ENCODE measurements at places on chromosomes 5 and 9.
A peak's percentile ranks its signal among the peaks of the same experiment; 100 is the strongest.

GRCh38 chr5:74390306-74390637, 250.3 kb downstream of the ENC1 start:
- DNase-seq: no peak

DNA sequence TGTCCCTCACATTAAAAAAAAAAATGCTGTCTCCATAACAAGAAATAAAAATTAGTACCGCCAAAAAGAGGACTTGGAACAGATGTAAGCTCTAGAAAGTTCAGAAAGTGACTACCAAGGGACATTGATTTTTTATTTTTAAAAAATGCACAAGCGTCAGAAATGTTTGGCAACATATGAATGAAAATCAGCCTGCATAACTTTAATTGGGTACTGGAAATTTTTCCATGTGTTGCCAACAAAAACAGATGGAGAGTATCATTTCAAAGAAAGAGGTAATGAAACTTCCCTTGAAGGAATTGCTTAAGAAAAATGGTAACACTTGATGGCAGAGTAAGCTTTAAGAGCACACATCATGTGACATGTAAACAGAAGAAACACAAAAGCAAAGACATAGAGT, 47.2 kb downstream of the OR2K2 start:
- no peak for DNase-seq

- DNase-seq: no peak
Measured at GRCh38 chr5:173753307-173754168, 134.6 kb upstream of the CPEB4 start.

- no peak for DNase-seq
Measured at GRCh38 chr5:62149879-62150278, 156.1 kb upstream of the KIF2A start.

- DNase-seq: peak; percentile 96
Measured at GRCh38 chr5:115544436-115545350, at the start of gene FEM1C. Gene FEM1C (minus strand): TSS chr5:115544775. CDS start chr5:115543493, 1,282 bp downstream.

- no peak for DNase-seq
Measured at GRCh38 chr9:132804576-132805295, 73.3 kb downstream of the AK8 start.

- DNase-seq: no peak
Measured at GRCh38 chr9:77866878-77867277, 164.7 kb downstream of the GNAQ start.

DNA sequence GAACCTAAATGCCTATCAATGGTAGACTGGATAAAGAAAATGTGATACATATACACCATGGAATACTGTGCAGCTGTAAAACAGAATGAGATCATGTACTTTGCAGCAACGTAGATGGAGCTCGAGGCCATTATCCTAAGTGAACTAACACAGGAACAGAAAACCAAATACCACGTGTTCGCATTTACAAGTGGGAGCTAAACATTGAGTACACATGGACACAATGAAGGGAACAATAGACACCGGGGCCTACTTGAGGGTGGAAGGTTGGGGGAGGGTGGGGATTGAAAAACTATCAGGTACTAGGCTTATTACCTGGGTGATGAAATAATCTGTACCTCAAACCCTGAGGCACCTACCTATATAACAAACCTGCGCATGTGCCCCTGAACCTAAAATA, 22.4 kb upstream of the DEPDC1B start:
- no peak for DNase-seq

DNA sequence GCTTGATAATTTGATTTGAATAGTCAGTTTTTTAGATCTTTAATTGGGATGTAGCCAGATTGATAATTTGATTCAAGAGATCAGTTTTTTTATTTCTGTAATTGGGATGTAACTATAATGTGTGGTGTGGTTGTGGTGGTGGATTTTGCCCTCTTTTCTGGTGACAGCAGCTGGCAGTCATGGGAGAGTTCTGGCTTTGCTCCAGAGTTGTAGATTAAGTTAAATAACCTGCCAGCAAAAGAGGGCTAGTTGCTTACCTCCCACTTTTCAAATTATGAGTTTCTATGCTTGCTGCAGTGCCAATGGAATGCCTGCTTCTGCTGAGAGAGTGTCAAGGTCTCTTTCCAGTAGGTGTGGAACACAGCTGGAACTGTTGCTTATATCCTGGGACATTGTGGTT, 315.1 kb downstream of the CCDC171 start:
- DNase-seq: no peak

- DNase-seq: no peak
Measured at GRCh38 chr5:73957397-73958001, 331.5 kb downstream of the ARHGEF28 start.

- no peak for DNase-seq
Measured at GRCh38 chr9:99069546-99069945, 35.4 kb upstream of the TGFBR1 start.

DNA sequence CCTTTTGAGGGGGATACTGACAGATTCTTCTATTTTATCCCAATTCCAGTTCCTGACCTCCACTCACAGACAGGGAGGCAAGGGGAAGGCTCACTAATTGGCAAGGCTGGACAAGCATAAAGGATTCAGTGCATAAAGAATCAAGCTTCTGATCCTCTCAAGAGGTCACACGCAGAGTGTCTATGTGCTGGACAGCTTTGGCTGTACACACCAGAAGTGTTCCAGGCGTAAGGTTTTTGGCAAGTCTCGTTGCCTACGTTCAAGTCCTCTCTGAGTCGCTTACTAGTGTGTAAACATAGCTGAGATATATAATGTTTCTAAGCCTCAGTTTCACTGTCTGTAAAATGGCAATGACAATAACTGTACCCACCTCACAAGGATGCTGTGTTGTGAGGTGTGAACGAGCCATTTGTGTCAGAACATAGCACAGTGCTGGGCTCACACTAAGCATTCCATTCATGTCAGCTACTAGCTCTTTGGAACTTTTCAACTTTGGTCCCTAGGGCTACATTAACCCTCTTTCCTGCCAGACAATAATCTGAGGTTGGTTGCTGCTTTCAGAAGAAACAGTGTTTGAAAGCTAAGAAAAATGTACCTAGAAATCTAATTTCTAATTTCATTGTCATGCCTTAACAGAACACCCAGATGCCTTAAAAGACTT, 52.1 kb downstream of the PALM2AKAP2 start:
- no peak for DNase-seq

DNA sequence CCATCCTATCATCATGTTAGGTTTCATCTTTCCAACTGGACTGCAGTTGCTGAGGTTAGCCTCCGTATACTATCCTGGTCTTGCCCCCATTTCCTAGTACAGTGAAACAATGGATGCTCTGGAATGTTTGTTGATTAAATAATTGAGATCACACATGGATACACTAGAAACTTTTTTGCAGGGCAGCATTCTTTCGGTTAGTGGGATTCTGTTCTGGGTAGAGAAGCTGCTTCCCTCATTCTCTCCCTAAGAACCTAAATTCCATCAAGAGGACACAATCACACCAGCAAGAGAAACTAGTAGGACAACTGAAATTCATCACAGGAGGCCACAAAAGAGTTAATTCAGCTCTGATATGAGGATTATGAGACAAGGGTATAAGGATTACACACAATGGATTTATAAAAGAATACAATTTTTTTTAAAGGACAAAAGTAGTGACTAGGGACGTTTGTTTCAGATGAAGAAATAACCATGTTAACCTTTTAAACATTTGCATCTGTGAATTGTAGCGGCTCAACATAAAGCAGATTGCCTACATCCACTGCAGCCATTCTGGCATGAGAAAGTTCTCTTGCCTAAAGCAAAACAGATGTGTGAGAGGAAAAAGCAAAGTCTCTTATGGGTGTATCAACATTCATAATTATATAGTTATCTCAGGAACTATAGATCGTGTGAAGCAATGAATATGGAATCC, 162.7 kb upstream of the LHFPL2 start:
- DNase-seq: no peak

DNA sequence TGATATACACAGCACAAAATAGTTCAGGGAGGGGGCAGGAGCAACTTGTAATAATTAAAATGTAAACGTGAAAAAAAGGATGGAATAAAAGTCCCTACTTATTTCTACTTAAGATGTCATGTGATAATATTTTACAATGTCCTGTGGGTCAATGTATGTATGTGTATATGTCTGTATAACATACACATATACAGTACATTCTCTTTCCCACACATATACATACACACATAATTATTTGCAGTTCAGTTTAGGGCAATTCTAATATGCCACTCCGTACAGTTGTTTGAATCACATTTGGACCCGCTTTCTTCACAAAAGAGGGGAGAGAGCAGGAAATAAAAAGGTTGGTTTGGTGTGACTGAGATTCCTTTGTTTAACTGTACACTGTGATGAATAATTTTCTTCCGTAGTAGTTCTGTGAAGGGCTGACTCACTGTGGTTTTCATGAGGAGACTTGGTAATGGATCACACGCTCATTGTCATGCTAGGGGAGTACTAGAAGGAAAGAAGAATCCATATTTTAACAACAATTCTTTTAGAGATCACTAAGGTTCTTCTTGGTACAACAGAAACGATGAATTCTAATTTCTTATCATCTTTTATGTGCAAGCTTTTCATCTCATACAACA, 26.2 kb upstream of the ACOT12 start:
- DNase-seq: no peak

DNA sequence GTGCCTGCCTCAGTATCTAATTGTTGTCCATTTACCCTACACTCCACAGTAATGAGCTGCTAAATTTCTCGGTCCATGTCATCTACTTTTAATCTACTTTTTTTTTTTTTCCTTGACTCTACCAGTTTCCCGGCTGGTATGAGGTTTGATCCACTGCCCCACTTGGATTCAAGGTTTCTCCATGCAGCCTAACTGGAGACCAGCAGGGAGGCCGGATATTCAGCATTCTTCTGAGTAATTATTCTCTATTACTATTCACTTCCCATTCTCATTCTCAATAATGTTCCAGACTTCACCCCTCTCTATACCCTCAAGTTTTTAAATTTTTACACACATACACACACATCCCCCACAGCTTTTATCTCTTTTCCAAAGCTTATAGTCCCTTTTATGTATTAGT, 51.0 kb upstream of the SUSD1 start:
- DNase-seq: no peak

DNA sequence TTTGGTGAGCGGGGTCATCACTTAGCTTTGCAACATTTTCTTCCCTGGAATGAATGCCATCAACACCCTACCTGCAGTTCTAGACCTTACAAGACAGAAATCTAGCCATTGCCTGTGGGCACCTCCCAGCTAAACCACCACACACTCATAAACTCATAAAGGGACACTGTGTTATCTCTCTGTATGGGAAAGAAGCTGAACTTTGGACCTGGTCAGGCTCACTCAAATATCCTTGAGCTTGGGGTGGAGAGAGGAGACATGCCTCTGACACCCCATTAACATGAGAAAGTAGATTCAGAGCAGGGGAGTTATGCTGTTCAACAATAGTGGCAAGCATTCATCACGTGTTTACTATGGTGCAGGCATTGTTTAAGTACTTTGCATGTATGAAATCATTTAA, 205.6 kb downstream of the ZNF462 start:
- no peak for DNase-seq

DNA sequence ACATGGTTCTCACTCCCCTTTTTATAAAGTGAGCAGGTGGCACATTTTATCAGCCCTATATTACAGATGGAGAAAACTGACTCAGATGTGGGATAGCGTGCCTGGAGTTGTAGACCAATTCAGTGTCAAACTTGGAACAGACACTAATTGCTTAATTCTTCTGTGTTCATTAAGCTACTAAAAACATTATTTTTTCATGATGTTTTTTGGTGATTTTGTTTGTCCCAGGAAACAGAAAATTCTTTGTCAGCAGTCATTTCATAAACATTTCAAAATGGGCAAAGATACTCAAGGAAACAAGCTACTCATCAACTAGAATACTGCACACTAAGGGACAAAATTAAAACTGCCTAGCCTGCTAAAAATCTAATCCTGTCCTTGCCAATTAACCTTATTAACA, 2.2 kb downstream of the ABHD17B start:
- no peak for DNase-seq

DNA sequence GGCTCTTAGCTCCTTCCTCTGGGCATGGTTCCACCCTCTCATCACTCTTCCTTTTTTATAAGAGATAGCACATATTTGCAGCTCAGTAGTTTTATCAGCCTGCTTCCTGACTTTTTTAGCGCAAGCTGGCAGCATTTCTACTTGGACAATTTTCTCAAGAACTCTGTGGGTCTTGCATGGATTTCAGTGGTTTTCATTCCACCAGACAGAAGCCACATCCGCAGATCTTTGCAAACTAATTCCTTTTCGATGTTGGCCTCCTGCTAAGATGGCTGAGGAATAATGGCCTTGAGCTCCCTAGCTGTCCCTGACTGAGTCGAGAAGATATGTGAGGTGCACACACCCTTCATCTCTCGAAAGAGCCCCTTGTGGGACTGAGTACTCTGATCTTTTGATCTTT, 49.5 kb downstream of the GALNT12 start:
- DNase-seq: no peak

DNA sequence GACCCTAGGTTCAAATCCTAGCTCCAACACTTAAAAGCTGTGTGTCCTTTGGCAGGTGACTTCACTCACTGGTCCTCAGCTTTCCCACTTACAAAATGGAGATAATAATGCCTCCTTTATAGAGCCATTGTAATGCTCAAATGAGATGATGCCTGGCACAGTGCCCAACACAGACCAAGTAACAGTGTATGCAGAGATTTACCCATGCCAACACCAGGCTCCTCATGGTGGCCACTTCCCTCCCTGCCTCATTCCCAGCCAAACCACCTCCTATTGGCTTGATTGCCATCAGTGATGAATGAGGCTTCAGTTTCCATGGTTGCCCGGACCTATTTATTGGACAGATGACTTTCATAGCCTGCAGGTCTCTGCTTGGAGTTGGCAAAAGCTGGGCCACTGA, 469.4 kb downstream of the CDK5RAP2 start:
- DNase-seq: no peak

- DNase-seq: no peak
Measured at GRCh38 chr9:126883636-126884035, 23.2 kb downstream of the ZBTB34 start.

GRCh38 chr5:1727571-1727970, 72.1 kb downstream of the MRPL36 start:
- no peak for DNase-seq

DNA sequence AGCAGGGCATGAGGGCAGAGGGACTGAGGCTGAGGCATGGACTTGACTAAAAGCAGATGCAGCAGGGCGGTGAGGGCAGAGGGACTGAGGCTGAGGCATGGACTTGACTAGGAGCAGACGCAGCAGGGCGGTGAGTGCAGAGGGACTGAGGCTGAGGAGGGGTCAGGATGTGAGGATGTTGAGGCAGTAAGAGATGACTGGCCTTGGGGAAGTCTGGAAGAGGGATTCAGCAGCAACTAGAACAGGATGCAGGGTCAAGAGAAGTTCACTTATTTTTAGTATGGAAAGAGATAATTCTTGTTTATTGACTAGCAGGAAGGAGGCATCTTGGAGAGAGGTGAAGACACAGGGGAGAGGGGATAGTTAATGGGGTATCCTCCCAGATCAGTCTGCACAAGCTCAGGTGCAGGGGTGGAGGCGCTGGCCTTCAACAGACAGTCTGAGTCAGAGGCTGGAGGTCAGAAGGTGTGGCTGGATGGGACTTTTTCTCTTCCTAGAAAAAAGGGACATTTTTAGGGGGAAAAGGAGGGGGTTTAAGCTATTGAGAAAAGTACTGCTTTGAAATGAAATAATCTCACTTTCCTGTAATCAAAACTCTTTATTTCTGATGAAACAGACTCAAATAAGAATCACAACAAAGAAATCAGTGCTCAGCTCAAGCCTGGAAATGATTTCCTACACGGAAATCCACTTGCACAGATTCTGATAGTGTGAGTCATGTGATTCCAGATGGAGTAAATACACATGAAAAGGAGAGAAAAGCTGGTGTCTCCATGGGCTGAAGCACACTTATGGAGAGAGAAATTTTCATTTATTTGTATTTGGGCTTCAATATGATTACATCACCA, 130.9 kb downstream of the PALM2AKAP2 start:
- DNase-seq: no peak
